ENCODE measurements at places on chromosomes 3 and 15.
A peak's percentile ranks its signal among the peaks of the same experiment; 100 is the strongest.

GRCh38 chr3:38723569-38724391 is 74.3 kb upstream of the SCN5A start:
- DNase-seq: no peak

DNA sequence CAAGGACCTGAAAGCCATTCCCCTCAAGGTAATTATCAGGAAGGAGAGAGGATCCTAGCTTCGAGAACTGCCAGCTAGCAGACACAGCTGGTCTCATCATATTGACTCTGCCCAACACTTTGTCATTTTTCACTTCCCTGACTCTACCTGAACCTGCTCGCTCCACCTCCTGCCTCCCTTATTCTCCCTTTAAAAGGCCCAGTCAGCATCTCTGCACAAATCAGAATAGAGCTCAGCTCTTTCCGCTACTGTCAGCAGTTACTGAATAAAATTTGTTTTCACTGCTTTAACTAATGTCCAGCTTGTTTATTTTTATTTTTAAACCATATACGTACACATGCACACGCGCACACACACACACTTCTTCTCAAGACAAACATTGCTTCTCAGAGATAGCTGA is 57.2 kb upstream of the MCF2L2 start:
- no peak for DNase-seq

DNA sequence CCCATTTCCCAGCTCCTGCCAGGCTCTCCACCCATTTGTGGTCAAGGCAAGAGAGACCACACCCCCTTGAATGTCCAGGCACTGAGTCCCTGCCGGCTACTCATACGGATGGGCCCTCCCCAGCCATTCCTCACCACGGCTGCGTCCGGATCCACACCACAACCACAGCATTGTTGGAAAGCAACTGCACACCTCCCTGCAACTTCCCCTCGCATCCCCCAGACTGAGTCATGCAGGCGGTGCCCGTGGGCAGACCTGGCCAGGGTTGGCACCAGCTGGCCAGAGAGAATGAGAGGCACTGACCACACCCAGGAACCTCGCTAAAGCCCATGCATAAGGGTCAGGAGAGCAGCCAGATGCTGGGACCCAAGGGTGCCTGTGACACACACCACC is 30.5 kb downstream of the LOXL1 start:
- no peak for DNase-seq

GRCh38 chr3:12503126-12503957 is 19.1 kb downstream of the TSEN2 start:
- no peak for DNase-seq

GRCh38 chr15:70586241-70586640 is 177.1 kb downstream of the UACA start:
- no peak for DNase-seq

GRCh38 chr3:161409069-161409468 is 37.8 kb upstream of the SPTSSB start:
- no peak for DNase-seq

DNA sequence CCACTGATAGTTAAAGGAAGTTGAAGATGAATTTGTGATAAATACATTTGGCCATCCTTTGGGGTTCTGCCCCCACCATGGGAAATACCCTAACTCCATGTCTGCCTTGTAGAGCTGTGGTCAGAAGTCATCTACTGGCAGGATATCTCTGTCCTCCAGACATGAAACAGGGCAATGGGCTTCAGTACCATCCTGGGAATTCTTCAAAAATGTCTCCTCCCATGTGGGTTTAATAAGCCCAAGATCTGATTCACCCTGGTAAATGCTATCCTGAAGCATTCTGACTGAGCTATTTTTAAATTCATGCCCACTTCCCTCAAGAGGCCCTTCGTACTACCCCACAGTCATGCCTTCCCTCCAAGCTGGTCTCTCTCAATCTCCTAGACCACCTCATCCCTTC is 113.7 kb upstream of the SLC25A36 start:
- no peak for DNase-seq

GRCh38 chr3:10933021-10933420 is 59.5 kb upstream of the SLC6A1 start:
- no peak for DNase-seq

GRCh38 chr3:117019082-117019713 is 309.6 kb downstream of the TUSC7 start:
- DNase-seq: no peak

GRCh38 chr15:41340189-41340695 is 7.6 kb downstream of the NUSAP1 start:
- DNase-seq: no peak

GRCh38 chr3:150180334-150180733 is 209.6 kb upstream of the PFN2 start:
- DNase-seq: no peak

GRCh38 chr3:189632242-189632641 is 1.1 kb downstream of the TP63 start:
- no peak for DNase-seq

- no peak for DNase-seq
Measured at GRCh38 chr3:119589102-119589773, 8.4 kb upstream of the PLA1A start.

- DNase-seq: no peak
Measured at GRCh38 chr15:100125401-100126191, 216.2 kb downstream of the ADAMTS17 start.

DNA sequence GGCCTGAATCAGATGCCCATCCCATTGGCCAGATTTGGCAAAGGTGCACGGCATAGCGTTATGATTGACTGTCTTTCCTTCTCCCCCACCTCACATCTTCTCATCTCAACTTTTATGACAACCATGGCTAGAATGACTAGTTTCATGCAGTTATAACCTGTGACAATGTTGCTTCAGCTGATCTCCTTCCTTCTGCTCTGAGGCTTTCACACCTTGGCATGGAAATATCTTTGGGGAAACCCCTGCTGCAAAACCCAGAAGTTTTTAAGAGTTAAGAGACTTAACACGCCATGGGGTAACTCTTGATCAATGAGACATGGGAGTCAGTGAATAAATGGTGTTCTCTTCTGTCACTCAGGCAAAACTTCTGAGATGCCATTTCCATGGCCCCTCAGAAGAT is 290.7 kb upstream of the MDFIC2 start:
- DNase-seq: no peak

DNA sequence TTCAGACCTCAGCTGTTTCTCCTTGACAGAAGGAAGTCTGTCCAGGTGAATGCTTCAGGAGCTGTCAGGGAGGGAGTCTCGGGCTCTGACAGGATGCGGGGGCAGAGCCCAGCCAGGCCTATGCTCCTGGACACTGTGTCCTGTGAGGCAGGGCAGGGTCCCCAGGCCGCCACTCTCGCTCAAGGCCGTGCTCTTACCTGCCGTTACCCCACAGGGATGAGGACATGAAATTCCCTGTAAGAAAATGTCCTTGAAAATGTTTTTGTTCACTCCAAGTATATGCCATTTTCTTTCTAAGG is 63.9 kb downstream of the BOC start:
- DNase-seq: no peak

DNA sequence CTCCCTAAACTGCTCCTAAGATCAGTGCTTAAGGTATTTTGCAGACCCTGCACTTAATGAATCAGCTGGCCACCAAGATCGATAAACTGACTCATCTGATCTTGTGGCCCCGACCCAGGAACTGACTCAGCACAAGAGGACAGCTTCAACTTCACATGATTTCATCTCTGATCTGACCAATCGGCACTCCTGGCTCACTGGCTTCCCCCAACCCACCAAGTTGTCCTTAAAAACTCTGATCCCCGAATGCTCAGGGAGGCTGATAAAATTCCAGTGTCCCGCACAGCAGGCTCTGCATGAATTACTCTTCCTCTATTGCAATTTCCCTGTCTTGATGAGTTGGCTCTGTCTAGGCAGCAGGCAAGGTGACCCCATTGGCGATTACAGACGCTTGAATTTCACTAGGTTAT is 13.5 kb downstream of the HTR3E start:
- no peak for DNase-seq

GRCh38 chr3:107753494-107753893 is 230.7 kb downstream of the BBX start:
- DNase-seq: peak; percentile 12

GRCh38 chr3:8223766-8224165 is 277.9 kb upstream of the LMCD1 start:
- no peak for DNase-seq

DNA sequence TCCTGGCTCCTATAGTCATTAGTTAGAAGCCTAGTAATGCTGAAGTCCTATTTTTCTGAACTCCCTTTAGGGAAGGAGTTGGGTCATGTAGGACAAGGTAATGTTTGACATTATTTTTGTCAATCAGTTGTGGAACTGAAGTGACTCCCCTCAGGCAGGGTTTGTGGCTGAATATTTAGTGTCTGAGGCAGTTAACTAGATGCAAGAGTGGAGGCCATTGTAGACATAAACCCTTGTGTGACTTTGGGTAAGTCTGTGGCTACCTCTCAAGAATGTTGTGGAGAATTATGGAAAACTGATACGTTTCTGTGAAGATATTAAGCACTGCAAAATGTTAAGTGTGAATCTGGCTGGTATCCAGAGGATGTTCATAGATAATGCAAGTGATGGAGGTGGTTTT is 125.2 kb upstream of the PHLDB2 start:
- DNase-seq: no peak

GRCh38 chr3:103791786-103792515 is 1357.1 kb downstream of the ZPLD1 start:
- no peak for DNase-seq

GRCh38 chr3:114496466-114496865 is 202.6 kb downstream of the TIGIT start:
- DNase-seq: no peak

DNA sequence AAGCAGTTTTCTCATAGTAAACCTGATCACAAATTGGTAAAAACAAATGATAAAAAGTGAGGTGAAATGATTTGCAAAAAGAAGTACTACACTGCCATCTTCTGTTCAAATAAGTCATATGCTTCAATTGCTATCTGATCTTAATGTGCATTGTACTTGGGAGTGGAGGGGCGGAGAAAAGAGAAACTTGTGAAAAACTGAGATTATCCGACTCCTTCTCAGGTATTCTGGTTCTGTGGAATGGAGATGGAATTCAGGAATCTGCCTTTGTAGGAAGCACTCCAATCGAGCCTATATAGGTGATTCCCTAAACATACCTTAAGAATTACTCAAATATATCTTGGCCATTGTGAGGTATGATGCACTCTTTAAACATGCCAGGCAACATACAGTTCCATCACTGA is 180.6 kb downstream of the CHL1 start:
- no peak for DNase-seq

- no peak for DNase-seq
Measured at GRCh38 chr3:48236531-48236930, 4.4 kb upstream of the ZNF589 start.

GRCh38 chr15:61403884-61404283 is 174.8 kb upstream of the RORA start:
- no peak for DNase-seq

DNA sequence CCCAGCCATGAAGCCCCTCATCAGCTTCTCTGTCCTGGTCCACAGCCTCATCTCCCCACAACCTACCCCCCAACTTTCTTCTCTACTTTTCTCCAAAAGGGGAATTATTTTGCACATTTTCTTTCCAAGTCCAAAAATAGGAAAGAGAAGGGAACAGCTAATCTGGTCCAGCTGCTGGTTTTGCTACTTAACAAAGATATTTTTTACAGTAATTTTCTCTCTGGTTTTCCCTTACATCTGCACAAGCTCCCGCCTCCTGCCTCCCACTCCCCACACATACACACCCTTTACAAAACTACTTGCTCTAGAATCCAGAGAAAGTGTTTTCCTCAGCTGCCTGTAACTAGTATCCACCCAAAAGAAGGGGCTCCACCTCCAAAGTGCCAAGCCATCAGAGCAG is 177.2 kb downstream of the POLR2M start:
- DNase-seq: no peak

DNA sequence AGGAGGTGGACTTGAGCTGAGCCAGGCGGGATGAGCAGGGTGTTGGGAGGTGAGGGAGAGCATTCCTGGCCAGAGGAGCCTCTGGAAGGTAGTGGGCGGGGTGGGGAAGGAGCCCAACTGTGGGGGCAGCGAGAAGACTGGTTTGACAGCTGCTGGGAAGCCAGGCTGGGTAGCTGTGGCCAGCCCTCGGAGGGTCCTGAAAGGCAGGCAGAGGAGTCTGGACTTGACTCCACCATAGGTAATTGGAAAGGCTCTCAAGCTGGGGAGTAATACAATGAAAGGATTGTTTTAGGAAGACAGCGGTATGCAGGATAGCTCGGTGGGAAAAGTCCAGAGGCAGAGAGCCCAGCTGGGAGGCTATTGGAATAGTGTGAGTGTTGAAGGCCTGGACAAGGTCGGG is 17.2 kb downstream of the EPHB3 start:
- DNase-seq: no peak

- no peak for DNase-seq
Measured at GRCh38 chr3:176590722-176591121, 606.6 kb downstream of the TBL1XR1 start.

GRCh38 chr15:95684693-95685115 is 645.8 kb upstream of the NR2F2 start:
- no peak for DNase-seq

- DNase-seq: no peak
Measured at GRCh38 chr3:113251817-113252216, 40.5 kb downstream of the BOC start.

DNA sequence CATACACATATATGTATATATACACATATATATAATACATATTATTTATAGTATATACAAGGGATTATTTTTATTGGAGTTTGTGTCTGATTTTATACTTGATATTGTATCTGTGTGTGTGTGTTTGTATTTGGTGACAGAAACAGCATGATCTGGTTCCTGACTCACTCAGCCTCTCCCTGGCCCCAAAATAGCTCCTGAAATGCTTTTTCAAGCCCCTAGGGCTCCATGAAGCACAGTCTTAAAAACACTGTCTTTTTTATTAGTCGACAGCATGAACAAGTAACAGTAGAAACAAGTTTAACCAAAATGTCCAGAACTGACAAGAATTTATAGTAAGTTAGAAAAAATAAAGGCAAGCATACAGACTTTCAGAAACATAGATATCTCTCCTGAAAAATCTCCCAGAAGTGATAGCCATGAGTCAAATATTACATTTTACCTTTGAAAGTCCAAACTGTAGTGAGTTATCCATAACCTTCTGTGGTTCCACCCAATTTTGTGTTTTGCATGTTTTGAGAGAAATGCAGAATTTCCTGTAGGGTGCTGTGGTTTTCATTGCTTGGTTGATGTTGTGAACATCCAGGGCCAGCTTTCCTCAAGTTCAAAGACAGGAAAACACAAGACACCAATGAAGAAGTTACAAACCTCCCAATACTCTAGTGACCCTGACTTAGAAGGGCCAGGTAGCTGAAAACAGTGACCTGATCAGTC is 98.5 kb upstream of the CCDC80 start:
- DNase-seq: no peak

DNA sequence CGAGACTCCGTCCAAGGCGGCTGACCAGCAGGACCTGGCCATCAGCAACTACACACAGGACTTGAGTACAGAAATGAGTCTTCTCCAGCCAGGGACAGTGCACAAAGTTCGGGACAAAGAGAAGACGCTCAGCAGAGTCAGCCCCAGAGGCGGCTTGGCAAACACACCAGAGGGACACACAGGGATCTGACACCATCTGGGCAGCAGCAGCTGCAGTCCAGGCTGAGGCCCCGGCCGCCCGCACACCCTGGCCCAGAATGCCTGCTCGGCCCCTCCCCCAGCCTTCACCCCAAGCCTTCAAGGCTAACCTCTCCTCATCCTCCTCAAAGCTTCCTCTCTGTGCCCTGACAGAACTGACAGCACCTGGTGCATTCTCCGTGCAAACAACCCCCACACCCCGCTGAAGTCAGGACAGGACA is 61.1 kb downstream of the XXYLT1 start:
- DNase-seq: no peak
